ENCODE measurements at places on chromosomes 4 and X.

DNA sequence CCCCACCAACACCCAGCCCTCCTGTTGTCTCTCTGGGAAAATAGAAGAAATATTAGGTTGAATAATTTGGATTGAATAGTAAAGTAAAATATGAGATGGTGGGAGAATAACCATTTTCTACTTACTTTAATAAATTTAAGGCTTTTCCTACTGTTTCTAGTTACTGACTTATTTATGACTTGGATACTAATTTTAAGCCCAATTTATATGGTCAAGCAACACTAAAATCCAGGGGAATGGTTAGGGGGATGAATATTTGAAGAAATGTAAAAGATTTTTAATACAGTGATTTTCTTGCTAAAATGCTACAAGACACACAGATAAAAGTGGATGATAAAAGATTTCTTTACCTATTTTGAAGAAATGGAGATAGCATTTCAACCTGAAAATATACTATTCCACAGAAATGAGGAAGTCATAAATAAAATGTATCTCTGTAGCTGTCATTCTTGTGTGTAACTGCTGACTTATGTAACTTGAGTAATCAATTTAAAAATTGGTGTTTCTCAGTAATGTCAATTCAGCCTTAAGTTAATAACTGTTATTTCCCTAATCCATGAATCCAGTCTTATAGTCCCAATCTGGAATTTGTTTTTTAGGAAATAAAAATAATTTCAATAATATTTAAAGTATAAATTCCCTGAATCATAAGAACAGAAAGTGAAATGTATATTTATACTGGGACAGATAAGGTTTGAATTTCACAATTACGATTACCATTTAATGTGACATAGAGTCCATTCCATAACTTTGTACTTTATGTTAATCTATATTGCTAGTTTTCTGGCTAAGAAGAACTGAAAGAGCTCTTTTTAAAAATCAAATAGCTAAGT is 24.3 kb upstream of the IL2 start:
- DNase-seq: no peak

- DNase-seq: no peak
Observed at GRCh38 chr4:73589887-73590801, 30.1 kb downstream of the RASSF6 start.

- no peak for DNase-seq
Observed at GRCh38 chr4:80911458-80911857, 119.0 kb upstream of the BMP3 start.

DNA sequence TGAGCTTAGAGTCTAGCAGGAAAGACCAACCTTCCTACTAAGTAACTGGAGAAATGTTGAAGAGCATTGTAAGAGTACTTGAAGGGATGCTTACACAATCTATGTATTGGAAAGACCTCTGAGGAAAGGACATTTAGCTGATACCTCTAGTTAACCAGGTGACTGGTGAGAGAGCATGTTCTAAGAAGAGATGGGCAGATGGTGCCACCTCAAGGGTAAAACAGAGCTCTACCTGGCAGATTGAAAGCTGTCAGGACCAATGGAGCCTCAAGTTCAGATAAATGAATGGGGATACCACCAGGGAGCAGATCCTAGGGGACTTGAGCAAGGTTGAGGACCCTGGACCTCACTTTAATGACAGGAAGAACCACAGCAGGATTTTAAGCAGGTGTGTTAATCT is 196.4 kb downstream of the QDPR start:
- DNase-seq: no peak

DNA sequence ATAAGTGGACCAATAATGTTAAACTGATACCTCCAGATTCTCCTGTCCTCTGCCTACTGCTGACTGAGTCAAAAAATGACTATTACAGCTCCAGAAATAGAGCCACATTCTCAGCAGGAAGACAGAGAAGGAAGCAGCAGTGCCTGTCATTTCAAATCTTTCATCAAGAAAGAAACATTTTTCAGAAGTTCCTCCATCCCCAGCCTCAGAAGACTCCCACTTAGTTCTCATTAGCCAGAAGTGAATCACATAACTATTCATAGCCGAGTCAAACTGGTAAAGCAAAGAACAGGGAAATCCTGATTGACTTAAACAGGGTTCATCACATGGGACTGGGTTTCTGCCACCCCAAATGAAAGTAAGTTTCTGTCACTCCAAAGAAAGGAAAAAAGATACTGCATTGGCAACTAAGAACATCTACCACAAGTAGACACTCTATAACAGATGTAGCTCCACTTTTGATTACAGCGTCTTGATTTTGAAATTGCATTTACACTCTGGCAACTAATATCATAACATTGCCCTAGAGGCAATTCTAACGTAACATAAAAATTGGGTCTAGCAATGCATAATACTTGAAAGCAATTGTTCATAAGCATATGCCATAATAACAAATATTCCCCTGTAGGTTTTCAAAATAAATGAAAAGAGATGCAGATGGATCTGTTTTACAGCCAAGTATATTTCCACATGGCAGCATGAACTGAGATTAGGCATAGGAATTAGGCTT is 599.8 kb downstream of the GALNTL6 start:
- no peak for DNase-seq

Measured in stimulated activated CD4-positive, alpha-beta T cell treated with anti-CD3 and anti-CD28 coated beads, TNF-alpha, amount 100 ng/mL, for 4 hours (primary cell).